Effector memory CD8-positive, alpha-beta T cell (primary cell): ENCODE measurements at places on chromosomes 12 and 14.

DNA sequence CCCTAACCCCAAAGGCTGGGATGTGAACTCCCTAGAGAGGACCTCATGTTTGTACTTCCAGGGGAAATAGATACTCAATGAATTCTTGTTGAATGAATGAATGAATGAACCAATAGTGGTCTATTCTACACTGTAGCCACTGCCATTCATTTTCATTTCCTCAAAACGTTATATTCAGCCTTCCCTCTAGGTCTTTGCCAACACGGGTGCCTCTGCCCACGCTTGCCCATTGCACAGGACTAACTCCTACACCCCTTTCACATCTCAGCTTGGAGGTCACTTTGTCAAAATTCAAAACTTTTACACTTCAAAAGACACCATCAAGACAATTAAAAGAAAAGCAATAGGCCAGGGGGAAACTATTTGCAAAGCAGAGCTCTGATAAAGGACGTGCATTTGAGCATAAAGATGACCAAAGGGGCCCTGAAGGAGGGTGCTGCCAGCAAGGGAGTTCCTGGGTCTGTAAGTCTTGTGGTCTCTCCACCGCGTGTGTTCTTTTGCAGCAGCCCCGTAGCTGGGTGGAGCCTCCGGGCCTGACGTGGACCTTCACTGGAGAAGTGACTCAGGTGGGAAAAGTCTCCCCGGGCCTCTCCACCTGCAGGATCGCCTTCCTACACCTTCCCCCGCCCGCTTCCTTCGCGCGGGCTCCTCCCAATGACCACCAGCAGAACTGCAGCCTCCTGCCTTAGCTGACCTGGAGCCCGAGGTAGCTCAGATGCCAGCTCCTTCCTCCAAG, 31.5 kb downstream of the TMEM63C start:
- no peak for DNase-seq

DNA sequence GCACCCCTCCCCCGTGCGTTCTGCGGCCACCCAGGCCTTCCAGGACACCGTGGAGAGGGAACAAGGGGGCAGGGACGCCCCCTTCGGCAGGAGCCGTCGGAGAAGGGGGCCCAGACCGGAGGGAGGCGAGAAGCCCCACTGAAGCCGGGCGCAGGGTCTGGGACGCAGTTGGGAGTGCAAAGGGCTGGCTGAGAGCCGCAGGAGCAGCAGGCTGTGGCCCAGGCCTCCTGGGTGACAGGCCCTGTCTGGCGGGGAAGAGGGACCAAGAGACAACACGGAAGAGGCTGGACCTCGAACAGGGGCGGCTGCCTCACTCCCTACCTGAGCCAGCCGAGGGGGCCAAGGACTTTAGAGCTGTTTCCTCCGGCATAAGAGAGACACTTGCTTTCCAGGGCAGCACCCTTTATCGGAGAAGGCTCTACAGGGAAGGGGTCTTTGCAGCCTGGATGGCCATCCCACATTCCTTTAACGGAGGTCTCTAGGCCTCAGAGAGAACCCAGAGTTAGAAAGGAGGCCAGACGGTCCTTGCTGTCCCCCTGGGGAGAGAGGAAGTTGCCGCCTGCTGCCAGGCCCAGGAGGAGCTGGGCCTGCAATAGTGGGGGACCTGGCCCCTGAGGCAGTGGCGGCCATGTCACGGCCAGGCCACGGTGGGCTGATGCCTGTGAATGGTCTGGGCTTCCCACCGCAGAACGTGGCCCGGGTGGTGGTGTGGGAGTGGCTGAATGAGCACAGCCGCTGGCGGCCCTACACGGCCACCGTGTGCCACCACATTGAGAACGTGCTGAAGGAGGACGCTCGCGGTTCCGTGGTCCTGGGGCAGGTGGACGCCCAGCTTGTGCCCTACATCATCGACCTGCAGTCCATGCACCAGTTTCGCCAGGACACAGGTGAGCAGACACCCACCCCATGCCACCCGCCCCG, 1.3 kb downstream of the DTX1 start:
- no peak for DNase-seq

DNA sequence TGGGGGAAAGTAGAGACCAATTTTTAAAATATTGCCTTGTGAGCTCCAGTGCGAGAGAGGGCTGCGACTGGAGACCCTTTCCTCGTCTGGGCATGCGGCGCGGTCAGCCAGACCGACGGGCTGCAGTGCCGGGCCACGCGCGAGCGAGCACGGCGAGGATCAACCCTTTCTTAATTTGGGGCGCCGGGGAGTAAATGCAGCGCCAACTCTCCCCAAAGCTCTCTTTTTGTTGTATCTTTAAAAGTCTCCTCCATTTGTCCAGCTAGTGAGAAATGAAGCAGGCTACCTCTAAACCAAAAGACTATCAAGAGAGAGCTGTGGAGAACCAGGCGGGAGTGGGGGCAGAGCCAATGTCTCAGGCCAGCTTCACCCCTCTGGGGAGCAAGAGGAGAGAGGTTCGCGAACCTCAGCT, 1.4 kb downstream of the SIX1 start:
- DNase-seq, result no peak

- no peak for DNase-seq
These were observed 24.2 kb upstream of the NOVA1 start for GRCh38 chr14:26621807-26622560.

GRCh38 chr14:33201116-33201515, 262.4 kb downstream of the NPAS3 start:
- DNase-seq, result no peak

DNA sequence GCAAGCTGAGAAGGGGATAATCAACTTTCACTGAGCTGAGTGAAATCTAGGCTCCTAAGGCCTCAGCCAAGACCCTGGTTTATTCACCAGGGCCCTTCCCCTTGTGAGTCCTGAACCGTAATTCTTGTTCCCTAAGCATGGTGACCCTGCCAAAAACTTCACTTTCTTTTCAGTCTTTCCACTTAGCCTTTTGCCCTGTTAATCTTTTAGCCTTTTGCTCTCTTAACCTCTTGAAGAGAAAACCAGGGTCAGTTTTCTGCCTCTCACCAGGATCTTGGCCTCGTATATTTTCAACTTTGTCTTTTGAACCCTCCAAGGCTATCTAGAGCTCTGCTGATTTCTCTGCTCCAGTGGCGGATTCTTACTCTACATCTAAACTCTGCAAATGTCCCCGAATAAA, 191.0 kb downstream of the PELI2 start:
- no peak for DNase-seq

- DNase-seq, result no peak
These were observed 188.9 kb downstream of the ADAMTS20 start for GRCh38 chr12:43362910-43363694.

GRCh38 chr14:51697848-51698247, 46.1 kb downstream of the FRMD6 start:
- no peak for DNase-seq

DNA sequence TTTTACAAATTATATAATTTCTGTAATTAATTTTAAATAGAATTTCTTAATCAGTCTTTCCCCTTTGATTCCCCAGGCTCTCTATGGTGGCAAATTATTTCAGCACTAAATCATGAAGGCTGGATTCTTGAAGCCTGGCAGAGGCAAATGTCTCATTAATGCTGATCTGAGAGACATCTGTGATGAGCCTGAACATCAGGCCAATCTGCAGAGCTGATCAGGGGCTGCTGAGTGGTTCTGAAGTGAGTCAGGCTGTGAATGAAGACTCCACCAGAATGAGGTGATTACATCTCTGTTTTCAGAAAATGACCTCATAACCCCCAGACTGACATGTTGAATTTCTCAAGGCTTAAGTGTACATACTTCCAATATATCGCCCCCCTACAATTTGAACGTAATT, 124.2 kb upstream of the MIS18BP1 start:
- no peak for DNase-seq

- no peak for DNase-seq
These were observed 239.3 kb downstream of the TRHDE start for GRCh38 chr12:72511498-72511897.

DNA sequence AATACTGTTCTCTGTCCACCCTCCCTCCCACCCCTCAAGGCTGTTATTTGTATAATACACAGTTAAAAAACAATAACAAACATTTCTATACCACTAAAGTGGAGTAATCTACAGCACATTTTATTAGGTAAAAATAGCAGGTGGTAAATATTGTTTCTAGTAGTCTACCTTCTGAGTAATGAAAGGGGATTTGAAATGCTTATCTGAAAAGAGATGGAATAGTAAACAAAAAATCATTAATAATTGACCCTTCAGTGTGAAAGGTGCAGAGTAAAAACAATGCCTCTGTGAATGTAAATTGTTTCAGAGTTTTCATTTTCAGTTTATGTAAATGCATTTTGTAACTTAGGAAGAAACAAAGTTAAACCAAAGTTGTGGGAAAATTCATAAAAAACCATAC, 321.2 kb downstream of the SLC16A7 start:
- DNase-seq, result no peak

DNA sequence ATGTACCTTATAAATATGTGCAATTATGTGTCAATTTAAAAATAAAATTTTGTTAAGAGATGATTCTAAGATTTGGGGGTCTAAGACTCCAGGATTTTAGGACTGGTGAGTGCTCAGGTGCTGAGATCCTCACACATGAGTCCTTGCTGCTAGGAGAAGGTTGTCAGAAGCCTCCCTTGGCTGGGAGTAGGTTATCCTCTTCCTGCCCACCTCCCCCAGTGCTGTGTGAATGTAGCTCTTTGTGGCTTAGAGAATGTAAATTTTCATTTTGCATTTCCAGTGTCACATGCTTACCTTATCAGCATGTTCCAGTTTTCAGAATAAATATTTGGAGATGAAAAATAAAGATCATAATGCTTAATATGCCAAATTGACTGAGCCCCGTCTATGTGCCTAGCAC, 114.2 kb upstream of the MDM1 start:
- no peak for DNase-seq

DNA sequence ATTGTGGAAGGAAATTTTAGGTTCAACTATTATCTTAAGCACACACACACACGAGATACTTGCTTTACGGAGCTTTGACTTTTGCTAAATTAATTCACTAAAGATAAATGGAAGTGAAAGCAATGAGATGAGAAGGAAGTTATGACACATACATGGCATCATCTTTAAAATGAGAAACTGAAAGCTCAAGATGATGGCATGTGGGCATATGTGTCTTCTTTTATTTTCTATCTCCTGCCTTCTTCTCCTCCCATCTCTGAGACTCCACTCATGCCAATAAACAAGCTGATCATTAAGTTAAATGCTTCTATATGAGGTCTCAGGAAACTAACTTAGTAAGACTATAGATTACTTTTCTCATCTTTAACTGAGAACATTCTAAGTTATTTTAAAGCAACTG, 216.7 kb downstream of the MED13L start:
- DNase-seq, result no peak

DNA sequence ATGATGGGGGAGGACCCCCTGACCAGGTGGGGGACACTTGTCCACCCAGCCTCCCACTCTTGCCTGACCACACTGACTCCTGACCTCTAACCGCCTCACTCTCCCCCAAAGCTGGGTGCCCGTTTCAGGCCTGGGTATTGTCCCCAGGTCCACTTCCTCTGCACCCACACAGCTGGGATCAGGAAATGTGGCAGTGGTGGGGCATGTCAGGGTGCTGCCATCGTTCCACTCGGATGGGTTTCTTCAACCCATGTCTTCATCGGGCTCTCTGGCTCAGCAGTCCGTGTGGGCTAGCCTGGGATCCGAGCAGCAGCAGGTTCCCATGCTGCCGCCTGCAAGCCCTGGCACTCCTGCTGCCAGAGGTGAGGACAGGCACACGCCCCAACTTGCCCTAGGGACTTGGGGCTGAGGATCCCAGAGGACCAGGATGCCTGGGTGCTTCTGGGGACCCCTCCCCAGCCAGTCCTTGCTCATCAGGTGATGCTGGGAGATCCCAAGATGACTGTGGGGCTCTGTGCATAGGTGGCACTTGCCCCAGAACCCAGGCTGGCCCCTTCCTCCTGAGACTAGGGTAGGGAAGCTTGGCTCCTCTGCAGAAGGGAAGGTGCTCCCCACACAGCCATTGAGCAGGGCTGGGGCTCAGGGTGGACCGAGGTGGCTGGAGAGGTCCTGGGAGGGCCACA, 2.9 kb upstream of the CLBA1 start:
- DNase-seq, result no peak

DNA sequence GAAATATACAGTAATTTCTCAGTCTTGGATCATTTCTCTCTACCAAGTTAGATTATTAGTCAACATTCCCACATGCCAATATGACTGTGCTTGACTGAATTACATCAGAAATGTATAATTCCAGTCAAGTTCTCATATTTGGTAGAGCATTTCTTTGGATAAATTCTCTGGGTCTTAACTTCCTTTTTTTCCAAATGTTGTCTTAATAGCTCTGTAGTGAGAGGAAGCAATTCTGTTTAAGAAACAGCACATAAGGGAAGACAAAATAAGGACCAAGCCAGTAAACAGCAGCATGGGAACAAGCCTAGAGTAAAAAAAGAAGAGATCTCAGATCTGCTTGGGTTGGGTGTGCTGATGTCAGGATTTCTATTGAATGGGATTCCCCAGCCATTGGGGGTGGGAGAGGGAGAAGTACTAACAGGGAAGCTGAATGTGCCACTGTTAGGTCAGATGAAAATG, 14.2 kb upstream of the DYRK2 start:
- no peak for DNase-seq

DNA sequence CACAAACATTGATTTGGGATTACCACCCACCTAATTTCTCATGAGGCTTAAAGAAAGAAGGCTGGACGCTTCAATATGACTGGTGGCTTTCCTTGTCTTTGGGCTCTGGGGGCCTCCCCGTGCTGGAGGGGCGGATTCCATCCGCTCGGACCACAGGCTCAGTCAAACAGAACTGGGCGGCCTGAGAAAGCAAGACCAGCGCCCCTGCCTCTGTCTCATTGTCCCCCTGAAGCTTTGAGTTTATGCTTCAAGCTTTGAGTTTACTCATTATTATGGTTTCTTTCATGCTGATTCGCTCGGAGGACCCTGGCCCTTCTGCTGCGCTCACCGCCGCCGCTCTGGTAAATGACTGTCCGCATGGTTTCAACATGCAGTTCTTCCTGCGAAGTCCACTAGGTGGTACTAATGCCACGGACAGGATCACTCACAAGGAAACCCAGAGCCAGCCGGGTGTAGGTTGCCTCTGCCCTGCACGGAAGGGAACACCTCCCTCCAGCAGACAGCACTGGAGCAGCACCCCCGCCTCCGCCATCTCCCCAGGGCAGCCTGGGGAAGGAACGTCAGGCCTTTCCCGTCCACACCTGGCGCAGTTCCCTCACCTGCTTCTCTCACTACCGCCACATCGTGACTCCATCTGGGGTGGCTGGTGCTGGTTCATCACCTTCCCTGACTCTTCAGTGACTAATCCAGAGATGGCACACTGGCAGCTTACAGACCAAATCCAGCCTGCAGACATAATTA, 13.2 kb upstream of the TIGAR start:
- no peak for DNase-seq

DNA sequence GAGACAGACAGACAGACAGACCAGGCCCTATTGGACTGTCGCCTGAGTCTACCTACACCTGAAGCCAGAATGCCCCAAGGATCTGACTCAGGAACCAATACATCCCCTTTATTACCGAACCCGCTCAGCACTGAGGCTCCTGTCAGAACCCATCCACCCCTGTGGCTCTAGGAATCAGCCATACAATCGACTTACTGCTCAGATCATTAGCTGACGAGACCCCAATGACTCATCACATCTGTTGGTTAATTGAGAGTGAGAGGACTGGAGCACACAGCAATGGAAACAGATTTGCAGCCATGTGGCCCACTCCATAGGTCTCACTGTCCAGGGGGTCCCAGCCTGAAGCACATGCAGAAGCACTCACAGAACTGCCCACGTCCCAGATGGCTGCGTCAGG, 15.2 kb downstream of the ITPK1 start:
- no peak for DNase-seq
